Cardiac fibroblast (primary cell): ENCODE measurements at places on chromosomes 12 and 14.

DNA sequence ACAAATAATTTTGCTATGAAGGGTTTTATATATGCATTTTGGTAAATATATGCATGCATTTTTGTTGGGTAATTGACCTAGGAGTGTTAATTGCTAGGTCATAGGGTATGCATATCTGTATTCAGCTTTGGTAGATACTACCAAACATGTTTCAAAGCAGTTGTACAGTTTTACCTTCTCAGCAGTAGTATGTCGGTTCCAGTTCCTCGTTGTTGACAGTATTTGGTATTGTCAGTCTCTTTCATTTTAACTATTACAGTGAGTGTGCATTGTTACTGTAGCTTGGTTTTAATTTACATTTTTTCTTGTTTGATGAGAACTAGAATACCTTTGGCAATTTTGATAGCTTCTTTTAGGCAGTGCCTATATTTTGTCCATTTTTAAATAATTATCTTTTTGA, 98.9 kb downstream of the ARID2 start:
- no peak for DNase-seq

- DNase-seq: no peak
These were observed 295.0 kb upstream of the RTL1 start for GRCh38 chr14:101198398-101199027.

- peak; percentile 94 for DNase-seq
These were observed 17.7 kb downstream of the DNAL1 start for GRCh38 chr14:73662487-73662943.

DNA sequence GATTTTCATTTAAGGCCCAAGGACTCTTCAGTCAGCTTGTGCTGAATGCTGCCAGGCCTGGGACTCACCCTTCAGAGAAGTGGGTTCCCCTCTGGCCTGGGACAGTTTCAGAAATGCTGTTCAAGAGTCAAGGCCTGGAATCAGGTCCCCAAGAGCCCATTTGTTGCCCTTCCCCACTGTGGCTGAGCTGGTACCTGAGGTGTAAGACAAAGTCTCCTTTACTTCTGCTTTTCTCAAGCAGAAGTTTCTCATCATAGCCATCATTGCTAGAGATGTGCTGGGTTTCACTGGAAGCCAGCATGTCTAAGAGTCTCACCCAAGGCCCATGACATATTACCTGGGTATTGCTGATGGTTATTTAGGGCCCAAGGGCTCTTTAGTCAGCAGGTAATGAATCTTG, 8.9 kb downstream of the FANCM start:
- no peak for DNase-seq

DNA sequence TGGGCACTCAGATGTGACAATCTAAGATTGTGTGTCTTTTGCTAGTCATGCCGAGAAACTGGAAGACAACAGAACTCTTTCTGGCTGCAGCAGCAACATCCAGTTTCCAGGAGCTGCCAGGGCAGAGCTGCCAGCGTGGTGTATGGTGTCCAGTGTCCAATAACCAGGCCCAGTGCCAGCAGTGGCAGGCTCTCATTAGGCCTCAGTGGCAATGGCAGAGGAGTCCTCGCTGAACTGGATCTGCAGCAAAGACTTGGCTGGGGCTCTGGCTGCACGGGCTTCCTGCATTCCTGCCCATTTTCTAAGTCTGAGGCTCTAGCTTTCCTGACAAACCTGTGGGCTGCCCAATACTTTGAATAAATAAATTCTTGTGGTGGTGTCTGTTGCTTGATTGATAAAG, 26.2 kb upstream of the PPM1A start:
- no peak for DNase-seq

GRCh38 chr14:56143025-56143424, 24.8 kb downstream of the PELI2 start:
- DNase-seq: no peak

- peak; percentile 38 for DNase-seq
These were observed 600 bp downstream of the PNN start for GRCh38 chr14:39175445-39176262.

DNA sequence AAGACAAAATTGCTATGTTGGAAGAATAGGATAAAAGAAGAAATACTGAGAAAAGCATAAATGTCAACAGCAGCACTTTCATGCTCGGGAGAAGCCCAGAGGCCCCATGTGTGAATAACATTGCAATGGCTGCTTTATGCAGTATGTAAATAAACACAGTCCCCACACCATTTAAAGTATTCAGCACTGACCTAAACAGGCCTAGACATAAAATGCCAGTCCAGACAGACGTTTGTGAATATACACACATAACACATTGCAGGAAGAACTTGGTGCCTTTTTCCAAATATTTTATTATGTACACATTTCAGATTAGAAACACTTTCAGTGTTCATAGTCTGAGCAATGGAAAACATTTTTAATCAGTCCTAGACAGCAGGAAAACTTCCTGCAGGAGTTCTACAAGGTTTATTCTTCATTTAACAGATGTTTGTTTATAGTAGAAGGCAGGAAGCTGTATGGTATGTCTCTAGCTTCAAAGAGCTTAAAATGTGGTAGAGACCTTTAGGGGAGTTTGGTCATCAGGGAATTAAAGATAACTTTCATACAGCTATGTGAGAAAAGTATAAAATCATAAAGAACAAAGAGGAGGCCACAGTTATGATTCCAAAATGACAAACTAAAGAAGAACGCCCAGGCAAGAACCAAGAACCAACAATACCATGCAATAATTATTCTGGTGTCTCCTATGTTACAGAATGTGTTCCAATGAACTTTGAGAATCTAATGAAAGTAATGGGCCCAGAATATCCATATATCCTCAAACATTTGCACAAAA, 30.6 kb upstream of the SLC38A2 start:
- DNase-seq: no peak

- DNase-seq: no peak
These were observed 73.9 kb upstream of the PAWR start for GRCh38 chr12:79764641-79765040.

GRCh38 chr12:47991106-47992061, 12.9 kb downstream of the COL2A1 start:
- DNase-seq: no peak

- DNase-seq: no peak
These were observed 5.3 kb upstream of the DAAM1 start for GRCh38 chr14:59183150-59183549.

- peak; percentile 61 for DNase-seq
These were observed 52.9 kb downstream of the PEBP1 start for GRCh38 chr12:118188690-118189371.

- no peak for DNase-seq
These were observed 859.3 kb upstream of the ATXN7L3B start for GRCh38 chr12:73678335-73678734.

GRCh38 chr12:49553512-49554088, 14.3 kb downstream of the MCRS1 start:
- peak; percentile 29 for DNase-seq

- peak; percentile 96 for DNase-seq
These were observed 57.7 kb downstream of the HMGA2 start for GRCh38 chr12:65881965-65882413.

- DNase-seq: no peak
These were observed 150.2 kb downstream of the SRGAP1 start for GRCh38 chr12:63994704-63995103.

GRCh38 chr12:112149596-112149995, 24.2 kb downstream of the TRAFD1 start:
- no peak for DNase-seq

DNA sequence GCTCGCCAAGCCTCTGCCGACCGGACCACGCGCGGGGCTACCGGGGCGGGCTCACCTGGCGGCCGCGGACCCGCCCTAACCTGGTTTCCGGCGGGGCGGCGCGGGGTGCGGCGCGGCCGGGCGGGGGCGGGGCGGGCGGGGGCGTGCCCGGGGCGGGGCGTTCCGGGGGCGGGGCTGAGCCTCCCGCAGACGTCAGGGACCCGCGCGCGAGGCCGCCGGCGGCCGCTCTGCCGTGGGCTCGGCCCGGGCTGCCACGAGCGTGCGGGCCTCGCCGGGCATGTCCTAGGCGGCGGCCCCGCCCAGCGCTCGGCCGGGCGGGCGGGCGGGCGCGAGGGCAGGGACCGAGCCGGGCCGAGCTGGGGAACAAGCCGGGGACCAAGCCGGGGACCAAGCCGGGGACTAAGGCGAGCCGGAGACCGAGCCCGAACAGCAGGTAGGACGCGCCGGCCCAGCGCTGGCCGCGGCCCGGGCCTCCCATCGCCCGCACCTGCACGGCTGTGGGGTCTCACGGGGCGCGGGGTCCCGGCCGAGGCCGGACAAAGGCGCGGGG, at the start of gene CEP170B:
Gene CEP170B, plus strand, starts transcription at position 188 of the 550 bp plus-strand sequence. CDS start 3,183 bp downstream, outside the sequence.
- DNase-seq: no peak

DNA sequence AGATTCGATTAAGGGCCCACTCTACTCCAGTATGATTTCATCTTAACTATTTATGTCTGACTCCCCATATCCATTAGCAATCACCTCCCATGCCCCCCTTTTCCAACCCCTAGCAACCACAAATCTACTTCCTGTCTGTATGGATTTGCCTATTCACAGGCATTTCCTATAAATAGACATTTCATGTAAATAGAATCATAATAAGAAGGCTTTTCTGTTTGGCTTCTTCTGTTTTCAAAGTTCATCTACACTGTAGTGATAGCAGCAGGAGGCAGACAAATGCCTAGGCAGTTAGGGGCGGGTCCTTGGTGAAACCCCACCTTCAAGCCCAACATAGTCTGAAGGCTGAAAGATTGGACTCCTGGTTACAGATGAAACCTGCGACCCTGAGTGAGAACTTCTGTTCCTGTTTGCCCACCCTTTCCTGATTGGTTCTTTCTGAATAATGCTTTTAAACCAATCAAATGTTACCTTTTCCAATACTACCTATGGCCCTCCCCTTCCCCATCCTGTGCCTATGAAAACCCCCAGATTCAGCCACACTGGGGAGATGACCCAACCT, 62.1 kb upstream of the HECTD1 start:
- no peak for DNase-seq

- no peak for DNase-seq
These were observed 340.4 kb downstream of the NAV3 start for GRCh38 chr12:78171061-78171460.

- DNase-seq: no peak
These were observed 21.0 kb downstream of the DIO3 start for GRCh38 chr14:101582294-101582693.

GRCh38 chr14:89621791-89622638, 205.0 kb upstream of the FOXN3 start:
- DNase-seq: no peak

DNA sequence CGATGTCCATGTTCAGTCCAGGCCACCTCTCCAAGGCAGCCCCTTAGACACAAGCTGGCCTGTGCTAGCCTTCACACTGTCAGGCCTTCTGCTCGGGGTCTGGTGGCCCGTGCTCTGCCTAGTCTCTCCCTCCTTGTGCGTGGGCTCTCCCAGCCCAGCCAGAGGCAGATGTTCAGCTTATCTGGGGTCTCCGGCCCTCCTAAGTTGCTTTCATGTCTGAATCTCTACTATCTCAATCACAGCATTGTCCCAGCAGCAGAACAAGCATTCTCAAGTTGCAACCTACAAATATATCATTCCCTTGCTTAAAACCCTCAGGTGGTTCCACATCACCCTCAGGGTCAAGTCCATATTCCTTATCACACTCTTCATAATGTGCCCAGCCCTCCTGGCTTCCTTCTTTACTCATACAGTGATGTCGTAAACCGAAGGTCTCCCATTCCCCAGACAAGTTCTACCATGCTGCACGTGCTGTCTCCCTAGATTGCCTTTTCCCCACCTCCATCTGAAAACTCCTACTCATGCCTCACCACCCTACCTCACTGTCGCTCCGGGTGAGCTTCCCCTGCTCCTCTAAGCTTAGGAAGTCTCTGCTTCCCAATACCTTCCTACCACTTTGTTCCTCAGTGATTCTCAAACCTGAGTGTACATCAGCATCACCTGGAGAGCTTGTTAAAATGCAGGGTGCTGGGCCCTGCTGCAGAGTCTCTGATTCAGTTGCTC, 1.5 kb downstream of the KRT73 start:
- no peak for DNase-seq

GRCh38 chr12:68431786-68432185, 99.6 kb upstream of the MDM1 start:
- DNase-seq: no peak

DNA sequence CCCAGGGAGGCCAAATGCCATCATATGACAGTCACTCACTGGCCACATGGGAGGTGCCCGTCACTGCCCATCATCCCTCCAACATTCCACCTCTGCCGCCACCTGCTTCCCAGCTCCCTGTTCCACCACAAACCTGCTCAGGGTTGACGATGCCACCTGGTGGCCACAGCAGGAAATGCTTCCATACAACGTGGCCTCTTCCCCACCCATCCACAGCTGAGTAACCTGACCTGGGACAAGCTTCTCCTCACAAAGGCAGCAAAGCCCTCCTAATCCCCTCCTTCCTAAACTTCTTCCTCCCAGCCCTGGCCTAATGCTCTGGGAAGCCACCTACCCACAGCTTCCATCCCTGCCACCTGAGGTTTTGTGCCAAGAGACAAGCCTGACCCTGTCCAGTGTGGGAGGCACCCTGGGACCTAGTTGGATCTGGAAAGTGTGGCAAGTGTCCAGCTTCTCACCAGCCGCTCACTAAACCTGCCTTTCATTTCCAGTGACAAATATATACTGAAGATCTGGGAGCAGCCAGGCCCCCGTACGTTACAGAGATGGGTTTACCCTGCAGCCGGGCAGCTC, 4.3 kb downstream of the DEGS2 start:
- peak; percentile 53 for DNase-seq

DNA sequence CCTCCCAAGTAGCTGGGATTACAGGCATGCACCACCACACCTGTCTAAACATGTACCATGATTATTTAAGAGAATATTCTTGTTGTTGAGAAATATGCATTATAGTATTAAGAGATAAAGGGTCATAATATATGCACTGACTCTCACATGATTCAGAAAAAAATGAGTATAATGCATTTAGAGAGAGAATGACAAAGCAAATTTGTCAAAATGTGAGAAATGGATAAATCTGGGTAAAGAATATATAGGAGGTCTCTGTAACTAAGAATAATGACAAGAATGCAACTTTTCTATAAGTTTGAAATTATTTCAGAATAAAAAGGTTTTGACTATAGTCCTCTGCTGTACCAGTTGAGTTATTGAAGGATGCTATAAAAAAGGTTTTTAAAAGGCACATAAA, 28.1 kb upstream of the ZNF740 start:
- no peak for DNase-seq

- no peak for DNase-seq
These were observed 60.1 kb upstream of the EIF5 start for GRCh38 chr14:103273745-103274615.

DNA sequence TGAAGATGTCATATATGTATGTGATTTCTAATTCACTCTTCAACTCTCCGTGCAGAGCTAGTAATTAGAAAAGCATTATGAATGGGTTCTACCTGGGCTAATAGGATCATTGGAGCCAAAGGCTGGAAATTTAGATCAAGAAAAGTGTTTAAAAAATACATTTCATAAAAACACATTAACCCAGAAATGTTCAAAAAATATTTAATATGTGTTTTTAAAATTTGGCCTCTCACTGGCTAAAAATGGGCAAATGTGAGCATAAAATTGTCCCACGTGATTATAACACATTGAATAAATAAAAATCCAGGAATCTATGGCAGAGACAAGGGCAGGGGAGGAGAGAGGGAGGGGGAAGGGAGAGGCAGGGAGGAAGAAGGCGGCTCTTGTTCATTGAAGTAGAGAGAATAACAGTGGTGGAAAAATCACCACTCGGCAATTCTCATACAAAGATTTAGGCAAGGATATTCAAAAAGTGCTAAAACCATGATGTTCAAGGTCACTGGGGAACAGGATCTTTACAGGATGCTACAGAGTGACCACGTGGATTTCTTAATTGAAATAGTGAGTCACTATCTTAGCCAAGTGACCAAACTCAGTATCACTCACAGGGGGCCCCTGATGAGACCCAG, 38.8 kb downstream of the FBXO21 start:
- no peak for DNase-seq
